OCI-M1 (cell line): ENCODE measurements at places on chromosomes 7 and 10.

DNA sequence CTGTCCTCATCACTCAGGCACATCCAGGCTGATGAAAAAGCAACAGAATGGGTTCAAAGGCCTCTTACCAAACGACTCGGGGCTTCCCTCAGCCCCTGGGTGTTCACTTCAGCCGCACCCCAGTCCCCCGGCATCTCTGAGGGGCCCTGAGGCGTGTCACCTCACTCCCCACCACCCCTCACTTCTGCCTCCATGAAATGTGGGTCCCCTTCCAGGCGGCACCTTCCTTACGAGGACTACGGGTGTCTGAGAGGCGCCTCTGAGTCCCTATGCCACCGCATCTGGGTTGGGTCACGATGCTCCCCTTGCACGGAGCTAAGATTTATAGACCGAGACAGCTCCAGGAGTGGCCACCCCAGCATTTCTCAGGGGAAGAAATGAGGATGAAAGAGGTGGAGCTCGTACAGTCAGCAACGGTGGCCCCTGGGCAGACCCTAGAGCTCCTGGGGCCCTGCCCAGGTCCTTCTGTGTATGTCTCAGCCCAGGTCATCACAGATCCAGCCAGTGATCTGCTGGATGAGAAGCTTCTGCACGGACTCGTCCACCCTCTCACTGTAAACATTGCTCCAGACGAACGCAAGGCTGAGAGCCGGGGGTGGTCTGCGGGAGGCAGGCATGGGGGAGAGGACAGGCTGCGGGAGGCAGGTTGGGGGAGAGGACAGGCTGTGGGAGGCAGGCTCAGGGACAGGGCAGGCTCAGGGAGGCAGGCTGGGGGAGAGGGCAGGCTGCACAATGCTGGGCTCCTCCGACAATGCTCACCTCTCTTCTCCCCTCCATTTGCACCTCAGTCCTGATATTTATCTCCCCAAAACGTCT lies 408.2 kb downstream of the DNAJB6 start:
- DNase-seq, result no peak

DNA sequence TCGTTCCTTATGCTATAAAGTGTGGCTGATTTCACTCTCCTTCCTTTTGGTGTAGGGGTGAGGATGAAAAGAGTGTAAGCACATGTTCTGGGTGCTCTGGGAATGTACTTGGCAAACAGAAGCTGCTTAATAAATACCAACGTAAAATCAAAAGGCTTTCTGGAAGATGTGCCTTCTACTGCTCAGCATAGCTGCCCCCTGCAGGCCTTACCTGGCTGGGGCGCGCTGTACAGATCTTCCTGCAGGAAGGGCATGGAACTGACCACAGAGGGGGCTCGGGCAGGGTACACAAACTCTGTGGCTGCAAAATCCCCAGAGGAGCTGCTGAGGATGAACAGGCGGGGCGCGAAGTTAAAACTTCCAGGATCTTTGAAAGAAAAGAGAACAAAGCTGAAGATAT lies 169.4 kb downstream of the SVIL start:
- no peak for DNase-seq

DNA sequence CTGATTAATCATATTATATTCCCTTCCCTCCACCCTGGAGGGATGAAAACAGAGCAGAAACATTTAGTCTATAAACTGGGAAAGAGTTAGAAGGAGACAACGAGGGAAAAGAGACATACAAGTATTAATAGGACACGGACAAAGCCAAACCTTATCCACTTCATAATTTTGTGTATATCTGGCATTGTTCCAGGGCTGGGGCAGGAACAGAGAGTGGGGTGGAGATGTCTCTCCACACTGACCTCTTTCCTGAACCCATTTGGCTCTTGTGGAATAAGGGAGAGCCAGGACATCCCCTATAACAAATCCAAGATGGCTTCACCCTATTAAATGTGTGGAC lies 43.7 kb upstream of the TSPAN33 start:
- no peak for DNase-seq

GRCh38 chr10:97888641-97889262 lies 39.1 kb downstream of the GOLGA7B start:
- DNase-seq, result no peak

DNA sequence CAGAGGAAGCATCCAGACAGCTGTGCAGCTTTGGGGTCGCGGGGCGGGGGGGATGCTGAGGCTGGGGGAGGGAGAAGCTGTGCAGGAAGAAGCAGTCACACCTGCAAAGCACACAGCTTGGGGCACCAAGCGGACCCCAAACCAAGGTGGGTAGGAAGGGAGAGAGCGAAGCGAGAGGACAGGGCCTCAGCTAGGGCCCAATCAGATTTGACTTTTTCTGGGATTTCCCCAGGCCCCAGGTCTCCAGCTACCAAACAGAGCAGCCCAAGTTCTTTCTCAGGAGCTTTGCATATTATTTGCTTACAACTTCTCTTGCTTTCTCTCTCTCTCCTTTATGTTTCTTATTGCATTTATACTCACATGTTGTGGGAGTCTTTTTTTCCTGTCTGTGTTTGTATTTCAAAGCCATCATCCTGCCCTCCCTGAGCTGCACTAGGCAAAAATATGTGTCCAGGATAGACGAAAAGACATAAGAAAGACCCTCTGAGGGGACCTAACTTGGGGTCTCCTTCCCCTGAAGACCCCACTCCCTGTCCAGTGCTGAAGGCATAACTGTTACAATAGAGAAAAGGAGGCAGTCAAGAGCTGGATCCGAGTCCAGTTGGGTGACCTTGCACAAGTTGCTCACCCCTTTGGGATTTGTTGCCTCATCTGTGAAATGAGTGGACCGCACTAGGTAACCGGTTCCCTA lies 50.6 kb upstream of the SMNDC1 start:
- DNase-seq, result no peak

GRCh38 chr7:50607524-50608125 lies 42.4 kb upstream of the DDC start:
- no peak for DNase-seq

GRCh38 chr7:110056331-110056730 lies 1034.6 kb upstream of the LRRN3 start:
- DNase-seq, result no peak

DNA sequence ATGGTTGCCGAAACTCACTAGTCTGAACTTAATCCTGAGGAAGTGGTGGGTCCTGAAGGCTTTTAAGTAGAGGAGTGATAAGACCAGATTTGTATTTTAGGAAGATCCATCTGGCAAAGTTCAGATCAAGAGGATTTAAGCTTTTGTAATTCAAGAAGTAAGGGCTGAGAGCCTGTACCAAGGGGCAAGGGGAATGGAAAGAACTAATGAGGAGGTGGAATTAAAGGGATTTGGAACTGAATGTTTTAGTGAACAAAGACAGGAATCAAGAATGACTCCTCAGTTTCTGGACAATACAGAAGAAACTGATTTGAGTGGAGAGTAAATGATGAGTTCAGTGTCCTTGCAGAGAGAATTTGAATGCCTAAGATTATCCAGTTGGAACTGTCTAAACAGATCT lies 249.0 kb downstream of the C7orf25 start:
- DNase-seq, result no peak

DNA sequence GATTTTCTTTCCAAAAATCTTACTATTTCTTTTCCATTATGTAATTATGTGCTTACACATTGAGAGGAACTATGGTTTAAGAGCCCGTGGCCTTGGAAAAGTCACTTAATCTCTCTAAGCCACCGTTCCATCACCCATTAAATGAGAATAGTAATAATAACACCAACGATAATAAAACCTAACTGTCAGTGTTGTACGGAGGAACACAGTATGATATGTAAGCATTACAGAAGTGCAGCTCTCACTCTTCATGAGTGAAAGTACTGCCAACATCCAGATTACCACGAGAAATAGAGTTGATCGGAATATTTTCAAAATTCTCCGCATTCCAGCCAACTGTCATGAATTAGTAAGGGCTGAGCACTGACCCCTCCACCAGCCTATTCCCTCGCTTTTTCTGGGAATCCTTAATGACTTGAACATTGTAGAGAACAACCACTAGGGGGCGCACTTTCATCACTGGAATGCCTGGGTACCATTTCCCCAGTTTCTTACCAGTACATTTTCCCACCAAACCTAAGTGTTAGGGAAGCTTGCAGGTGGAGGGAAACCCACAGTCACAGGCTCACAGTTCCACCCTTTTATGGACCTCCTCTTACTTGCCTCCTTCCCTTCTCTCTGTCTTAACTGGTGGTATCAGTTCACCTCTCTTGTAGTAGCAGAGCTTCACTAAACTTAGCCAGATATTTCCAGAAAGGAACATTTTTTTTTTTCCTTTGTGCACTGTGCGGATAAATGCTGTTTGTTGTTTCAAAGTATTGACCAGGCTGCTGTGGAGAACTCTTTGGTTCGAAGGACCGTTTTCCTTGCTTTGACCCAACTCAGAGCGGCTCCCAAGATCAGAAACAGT lies 27.8 kb downstream of the NKX2-3 start:
- DNase-seq, result peak; percentile 75

DNA sequence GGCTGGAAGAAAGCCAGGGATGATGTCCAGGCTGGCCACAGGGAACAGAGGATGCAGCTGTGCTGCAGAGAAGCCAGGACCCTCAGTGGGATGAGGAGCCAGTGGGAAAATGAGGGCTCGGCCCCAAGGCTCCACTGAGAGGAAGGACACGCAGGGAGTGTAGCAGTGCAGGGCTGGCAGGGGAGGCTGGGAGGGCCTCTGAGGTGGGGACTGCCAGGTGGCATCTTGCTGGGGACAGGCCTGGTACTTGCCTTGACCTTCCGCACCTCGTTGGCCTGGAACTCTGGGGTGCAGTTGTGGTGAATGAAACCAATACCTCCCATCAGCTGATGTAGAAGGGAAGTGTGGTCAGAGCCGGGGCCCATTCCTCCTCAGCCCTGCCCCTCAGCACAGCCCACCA lies 9.2 kb downstream of the IMPDH1 start:
- no peak for DNase-seq

GRCh38 chr7:95517458-95517857 lies 31.7 kb downstream of the ASB4 start:
- DNase-seq, result no peak

GRCh38 chr10:113000442-113000841 lies 50.4 kb downstream of the TCF7L2 start:
- DNase-seq, result no peak

DNA sequence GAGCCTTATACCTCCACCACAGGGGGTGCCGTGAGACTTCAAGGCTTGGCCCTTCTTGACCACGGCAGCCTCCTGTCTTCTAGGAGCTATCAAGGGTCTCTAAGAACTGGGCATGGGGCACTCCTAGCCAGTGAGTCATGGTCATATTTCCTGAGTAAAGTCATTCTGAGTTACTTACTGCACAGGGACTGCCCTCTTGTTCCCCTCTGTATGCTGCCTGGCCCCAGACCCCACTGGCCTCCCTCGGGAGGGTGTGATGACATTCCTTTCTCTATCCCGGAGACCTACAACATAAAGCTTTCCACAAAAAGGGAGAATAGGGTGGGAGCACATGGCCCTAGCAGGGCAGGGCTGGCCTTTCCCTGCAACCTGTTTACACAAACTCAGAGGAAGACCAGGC lies 21.4 kb downstream of the DPCD start:
- DNase-seq, result no peak

DNA sequence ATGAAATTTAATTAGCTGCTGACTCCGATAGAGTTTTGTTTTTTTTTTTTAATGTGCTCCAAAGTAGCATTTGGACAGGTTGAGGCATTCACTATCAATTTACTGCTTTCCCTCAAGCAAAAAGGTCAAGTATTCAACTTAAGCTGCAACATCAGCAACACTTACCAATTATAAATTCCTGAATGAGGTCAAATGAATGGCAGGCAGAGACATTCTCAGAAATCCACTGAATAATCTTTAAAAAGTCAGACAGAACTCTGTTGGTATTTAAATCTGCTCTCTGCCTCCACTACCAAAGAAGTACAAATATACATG lies 62.8 kb downstream of the GSAP start:
- no peak for DNase-seq

- DNase-seq, result peak; percentile 21
Measured at GRCh38 chr10:47152861-47153349, 147.1 kb upstream of the GDF10 start.

- peak; percentile 67 for DNase-seq
Measured at GRCh38 chr7:91446819-91447218, 182.6 kb downstream of the FZD1 start.

GRCh38 chr10:98074315-98074911 lies 44.0 kb upstream of the CRTAC1 start:
- DNase-seq, result peak; percentile 31

- DNase-seq, result no peak
Measured at GRCh38 chr7:70695795-70696083, 436.2 kb upstream of the GALNT17 start.

DNA sequence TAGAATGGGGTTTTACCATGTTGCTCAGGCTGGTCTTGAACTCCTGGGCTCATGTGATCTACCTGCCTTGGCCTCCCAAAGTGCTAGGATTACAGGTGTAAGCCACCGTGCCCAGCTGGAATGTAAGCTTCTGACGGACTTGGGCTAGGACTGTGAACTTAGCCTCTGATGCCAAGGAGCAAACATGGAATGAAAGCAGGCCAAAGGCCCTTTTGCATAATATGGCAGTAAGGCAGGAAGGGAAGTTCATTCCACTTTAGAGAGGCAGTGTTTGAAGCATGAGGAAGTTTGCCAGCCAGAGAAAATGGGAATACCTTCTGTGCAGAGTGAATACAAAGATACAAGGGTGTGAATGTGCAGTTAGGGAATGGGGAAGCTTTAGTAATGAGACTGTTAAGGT lies 20.3 kb downstream of the VCL start:
- no peak for DNase-seq

GRCh38 chr10:3425716-3426115 lies 253.1 kb upstream of the PITRM1 start:
- no peak for DNase-seq

DNA sequence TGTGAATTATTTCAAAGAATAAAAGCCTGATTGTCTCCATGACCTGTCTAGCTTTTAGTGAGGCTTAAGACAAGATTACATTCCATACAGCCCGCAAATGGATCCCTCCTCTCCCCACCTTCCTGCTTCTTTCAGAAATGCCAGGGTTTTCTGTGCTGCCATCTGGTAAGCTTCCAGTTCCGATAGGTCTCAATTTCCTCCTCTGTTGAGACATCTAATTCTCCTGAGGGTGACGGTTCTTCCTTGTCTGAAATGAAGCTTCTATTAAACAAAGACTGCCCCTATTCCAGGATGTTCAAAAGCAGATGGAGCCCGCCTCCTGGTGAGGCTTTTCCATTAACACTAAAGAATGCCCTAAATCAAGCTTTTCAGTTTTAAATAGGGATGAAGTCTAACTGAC lies 295.6 kb downstream of the PTPRN2 start:
- DNase-seq, result no peak
